ENCODE measurements at places on chromosomes 5 and 9.

GRCh38 chr5:105501315-105501714 lies 1938.7 kb upstream of the NUDT12 start:
- no peak for DNase-seq

DNA sequence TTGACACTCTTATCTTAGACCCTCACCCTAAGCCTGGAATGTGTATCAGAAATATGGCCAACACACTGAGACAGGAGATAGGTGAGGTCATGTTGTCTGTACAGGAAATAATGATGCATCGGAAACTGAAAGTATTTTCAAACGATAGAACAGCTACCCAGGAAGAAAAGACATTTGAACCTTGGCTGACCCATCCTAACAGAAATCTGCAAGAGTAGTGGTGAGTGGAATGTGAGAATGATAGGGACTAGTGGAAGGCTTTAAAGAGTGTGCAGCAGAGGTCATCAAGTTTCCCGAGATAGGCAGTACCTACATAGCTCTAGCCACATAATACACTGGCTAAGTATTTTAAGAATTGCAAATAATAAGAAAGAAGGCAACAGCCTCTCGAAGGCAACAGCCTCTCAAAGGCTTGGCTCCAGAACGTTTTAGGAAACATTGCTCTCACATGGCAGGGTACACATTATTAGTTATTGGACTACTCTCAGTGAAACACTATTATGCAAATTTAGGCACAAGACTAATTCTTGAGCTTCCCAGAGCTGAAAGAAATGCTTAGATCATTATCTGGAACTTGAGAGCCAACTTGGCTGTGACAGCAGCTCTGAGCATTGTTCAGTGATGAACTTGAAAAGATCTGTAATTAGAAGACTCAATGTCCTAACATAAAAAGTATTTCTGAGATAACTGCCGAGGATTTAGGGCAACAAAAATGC lies 133.1 kb upstream of the FBXL7 start:
- DNase-seq: no peak

DNA sequence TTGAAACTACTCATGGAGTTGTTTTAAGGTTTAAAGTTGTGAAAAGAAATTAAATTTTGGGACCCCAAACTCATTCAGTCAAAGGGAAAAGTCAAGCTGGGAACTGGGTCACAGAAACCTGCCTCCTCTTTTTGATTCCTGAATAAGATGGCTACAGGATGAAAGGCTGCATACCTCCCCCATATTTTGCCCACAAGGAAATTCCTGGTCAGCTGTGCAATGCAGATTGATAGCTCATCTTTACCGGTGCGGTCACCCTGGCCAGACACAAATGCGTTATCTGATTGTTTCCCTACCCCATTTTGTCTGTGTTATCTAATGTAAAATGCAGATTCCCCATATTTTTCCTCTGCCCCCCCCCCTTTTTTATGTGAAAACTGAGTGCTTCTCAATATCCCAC lies 1.3 kb downstream of the HAVCR2 start:
- no peak for DNase-seq

GRCh38 chr5:64147379-64147778 lies 18.3 kb upstream of the RNF180 start:
- no peak for DNase-seq

DNA sequence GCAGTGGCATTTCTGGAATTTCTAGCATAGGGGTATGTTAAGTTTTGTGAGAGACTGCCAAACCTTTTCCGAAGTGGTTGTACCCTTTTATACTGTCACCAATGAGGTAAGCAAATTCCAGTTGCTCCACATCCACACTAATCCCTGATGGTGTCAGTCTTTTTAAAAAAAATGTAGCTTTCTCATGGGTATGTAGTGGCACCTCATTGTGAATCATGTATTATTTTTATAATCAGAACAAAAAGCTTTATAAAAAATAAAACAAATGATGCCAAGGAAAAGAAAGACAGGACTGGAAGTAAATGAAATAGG lies 93.4 kb upstream of the CLINT1 start:
- no peak for DNase-seq

DNA sequence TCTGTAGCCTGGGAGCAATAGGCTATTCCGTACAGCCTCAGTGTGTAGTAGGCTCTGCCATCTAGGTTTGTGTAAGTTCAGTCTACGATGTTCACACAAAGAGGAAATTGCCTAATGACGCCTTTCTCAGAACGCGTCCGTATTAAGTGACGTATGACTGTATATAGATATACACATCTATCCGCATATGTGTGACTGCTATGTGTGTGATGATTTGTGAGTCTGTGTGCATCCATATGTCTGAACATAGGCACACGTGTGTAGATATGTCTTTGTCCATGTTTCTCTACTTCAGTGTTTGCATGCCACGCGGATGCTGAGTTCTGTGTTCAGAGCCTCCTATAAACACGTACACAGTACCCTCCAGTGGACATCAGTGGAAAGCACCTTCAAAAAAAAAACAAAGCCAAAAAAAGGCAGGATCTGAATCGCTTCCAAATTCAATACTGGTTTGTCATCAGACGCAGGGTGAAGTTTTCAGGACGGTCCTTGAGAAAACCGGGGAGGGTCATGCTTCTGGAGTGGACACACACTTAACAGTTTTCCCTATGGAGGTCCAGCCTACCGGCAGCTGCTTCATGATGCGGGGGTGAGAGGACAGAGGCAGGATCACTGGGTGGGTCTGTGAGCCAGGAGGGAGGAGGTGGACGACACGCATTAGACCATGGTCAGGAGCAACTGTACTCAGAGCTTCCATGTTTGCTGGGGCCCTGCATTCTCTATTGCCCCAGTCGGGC lies 29.5 kb upstream of the ALDH1B1 start:
- DNase-seq: peak; percentile 7

- DNase-seq: no peak
These were observed 1086.9 kb upstream of the CDH6 start for GRCh38 chr5:30106596-30106995.

DNA sequence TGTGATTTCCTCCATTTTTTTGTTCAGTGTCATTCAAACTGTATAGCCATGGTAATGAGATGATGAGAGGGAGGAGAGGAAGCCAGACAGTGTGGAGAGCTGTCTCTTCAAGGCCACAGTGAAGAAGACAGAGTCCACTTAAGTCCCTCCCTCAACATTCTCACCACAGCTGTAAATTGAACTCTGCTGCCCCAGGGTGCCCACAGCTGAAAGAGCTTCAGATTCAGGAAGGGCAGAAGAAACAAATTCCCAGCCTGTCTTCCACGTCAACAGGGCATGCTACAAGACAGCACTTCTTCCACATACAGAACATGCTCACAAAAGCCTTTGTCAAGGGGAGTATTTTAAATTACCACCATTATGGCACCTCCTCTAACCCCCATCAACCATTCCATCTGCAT lies 100.4 kb downstream of the KLHL3 start:
- DNase-seq: no peak

DNA sequence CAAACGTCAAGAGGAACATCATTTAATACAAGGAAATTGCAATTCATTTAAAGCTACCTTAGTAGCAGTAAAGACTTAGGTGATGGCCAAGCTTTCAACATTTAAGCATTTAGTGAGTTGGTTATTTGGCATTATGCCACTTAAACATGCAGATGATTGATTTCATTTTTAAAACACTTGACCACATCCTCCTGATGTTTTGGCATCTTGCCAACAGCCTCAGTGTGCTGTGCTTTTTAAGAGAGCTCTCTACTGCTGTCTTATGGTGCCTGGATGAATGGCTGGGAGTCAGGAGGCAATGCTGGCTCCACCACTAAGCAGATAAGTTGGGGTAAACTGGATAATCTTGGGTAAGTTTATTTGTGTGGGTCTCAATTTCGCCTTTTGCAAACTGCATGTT lies 364.5 kb downstream of the MAN2A1 start:
- DNase-seq: peak; percentile 16

DNA sequence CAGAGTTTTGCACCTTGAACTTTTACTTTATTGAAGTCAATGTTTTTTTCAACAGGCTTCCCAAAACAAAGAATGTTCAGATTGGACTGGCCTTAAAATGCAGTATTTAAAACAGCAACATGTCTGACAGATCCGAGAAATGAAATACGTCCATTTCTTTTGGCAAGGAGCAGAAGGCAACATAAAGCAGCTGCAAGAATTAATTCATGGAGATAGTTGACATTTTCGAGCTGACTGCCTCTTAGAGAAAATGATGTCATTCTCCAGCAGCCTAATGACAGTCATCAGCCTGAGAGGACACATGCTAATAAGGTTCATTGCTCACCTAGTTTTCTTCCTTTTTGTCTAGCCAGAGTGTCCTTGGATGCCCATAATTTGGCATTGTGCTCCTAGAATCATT lies 232.2 kb upstream of the SEMA6A start:
- no peak for DNase-seq

DNA sequence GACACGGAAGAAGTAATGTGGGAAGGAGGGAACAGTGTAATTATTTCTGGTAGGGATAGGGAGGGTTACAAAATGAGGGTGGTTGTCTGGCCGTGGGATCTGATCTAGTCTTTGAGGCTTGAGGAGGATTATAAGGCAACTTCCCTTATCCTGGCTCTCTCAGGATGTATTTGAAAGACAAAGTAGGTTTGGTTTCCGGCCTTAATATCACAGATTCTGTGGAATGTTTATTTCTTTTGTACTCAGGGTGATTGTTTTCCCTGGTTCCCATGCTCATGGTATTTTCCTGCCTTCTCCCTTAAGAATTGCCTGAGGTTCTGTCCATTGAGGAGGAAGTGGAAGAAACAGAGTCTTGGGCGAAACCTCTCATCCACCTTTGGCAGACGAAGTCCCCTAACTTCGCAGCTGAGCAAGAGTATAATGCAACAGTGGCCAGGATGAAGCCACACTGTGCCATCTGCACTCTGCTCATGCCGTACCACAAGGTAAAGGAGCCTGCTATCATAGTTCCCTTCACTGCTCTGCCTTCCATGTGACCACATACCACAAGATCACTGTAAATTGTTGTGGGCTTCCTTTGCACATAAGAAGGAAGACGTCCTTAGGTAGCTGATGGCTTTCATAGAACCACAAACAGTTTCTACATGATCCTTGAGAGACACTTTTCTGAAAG lies 253.8 kb downstream of the KDM4C start:
- no peak for DNase-seq

GRCh38 chr5:61311056-61311610 lies 20.9 kb upstream of the ZSWIM6 start:
- DNase-seq: no peak

DNA sequence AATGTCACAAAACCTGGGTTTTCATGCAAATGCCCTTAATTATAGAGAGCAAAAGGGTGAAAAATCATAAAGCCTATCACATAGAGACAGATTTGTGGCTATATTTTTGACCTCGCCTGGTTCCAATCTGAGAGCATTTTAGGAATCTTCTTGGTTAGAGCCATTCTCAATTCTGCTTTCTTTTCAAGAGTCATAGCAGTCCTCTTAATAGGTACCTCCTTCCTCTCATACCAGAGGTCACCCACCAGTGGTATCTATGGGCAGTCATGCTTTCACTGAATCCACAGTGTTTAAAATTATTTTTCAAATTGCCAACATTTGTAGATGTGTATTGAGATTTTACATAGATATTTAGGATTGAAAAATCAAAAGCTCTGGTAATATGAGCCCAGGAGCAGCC lies 215.5 kb downstream of the DAB2IP start:
- DNase-seq: no peak

- DNase-seq: no peak
These were observed 22.5 kb downstream of the AQP7 start for GRCh38 chr9:33379666-33380389.

- DNase-seq: no peak
These were observed 367.1 kb upstream of the RIOK2 start for GRCh38 chr5:97550164-97550563.

DNA sequence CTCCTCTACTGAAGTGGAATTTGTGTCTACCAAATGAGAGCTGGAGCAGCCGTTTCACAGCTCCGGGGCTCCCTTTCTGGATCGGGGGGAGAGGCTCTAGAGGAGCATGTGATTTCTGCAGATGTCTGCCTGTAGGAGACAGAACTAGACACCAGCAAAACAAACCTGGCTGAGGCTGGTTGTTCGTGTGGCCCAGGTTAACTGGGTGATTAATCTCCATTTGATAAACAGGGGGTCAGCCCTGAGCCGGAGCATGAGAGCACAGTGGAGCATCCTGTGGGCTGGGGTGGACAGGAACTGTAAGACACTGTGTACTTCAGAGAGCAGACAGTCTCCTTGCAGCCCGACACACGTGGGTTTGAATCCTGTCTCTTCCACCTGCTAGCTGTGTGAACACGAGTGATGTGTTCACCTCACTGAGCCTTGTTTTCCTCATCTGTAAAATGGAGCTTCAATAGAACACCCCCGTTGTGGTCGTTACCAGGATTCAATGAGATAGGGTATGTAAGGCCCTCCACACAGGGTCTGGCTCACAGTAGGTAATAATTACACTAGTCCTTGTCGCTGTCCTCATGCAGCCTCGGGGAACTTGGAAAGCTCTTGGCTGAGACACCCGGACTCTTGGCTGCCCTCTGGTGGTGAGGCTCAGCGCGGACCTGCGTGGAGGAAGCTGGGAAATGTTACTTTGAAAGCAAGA lies 12.9 kb downstream of the CXCL14 start:
- peak; percentile 79 for DNase-seq
